ENCODE measurements at places on chromosomes 2 and 18.

- DNase-seq, result no peak
Measured at GRCh38 chr2:239075918-239076758, 228.3 kb downstream of the TWIST2 start.

- DNase-seq, result no peak
Measured at GRCh38 chr2:219567791-219568361, 3.5 kb downstream of the OBSL1 start.

DNA sequence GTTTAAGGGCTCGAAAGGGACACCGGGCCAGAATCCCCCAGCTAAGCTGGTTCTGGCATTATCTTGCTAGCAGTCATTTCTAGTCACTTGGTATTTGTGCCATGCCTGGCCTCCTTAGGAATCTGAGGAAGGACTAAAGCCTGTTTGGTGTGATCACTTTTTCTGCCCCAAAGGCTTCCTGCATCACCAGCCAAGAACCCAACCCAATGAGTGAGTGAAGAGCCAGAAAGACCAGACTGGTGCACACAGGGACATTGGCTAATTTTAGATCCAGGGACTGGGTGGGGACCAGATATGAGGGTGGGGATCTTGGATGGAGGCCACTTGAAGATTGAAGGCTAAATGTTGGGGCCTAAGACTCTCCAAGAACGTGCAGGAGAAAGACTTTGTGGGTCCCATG is 411.9 kb upstream of the TNP1 start:
- no peak for DNase-seq

DNA sequence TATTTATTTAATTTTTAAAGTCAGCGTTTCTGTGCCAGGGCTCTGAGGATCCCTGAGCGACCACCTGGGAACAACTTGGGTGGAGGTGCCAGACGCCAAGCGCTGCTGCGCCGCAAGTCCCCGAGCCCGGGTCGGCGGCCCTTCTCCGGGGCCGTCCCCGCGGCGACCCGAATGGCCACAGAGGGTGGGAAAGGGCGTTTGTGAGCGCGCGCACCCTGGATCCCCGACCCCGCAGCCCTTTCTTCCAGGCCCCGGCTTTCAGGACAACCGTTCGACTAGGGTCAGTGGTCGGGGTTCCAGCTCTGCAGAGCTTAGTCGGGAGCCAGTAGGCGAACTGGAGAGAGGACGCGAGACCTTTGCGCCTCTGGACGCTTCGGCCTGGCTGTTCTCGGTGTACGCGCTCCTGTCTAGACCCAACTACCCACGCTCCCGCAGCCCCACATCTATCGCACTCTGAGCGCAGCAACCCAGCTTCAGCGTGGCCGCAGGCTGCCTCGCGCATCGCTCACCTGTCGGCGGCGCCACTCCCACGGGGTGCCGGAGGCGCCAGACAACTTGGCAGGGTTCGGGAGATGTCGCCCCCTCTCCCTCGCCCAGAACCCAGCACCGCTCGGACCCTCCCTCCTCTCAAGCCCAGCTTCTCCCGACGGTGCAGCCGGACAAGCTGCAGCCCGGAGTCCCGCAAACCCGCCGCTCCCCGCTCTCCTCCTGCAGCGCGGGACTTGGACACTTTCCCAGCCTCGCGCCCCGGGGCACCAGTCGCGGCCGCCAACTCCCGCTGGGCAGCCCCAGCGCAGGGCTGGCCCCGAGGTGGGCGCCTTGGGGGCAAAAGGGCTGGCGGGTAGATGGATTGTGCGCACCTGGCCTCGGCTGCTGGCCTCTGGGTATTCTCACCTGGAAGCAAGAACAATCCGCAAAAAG is 758 bp downstream of the LYPD1 start:
- no peak for DNase-seq

DNA sequence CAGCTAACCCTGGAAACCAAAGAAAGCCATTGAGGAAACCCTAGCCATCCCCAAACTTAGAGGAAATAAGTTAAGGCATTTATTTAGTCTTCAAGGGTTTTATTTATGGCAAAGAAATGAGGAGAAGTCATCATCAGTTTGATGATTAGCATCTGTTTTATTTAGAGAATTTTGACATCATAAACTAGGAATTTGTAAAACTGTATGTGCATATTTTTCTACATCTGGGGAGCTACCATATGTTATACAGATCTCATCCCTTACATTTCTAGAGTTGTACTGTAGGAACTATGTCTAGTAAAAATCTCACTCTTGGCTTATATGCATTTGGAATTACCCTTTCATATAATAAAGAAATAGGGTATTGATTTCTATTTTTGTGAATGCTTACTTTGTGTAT is 48.7 kb downstream of the FMNL2 start:
- no peak for DNase-seq

DNA sequence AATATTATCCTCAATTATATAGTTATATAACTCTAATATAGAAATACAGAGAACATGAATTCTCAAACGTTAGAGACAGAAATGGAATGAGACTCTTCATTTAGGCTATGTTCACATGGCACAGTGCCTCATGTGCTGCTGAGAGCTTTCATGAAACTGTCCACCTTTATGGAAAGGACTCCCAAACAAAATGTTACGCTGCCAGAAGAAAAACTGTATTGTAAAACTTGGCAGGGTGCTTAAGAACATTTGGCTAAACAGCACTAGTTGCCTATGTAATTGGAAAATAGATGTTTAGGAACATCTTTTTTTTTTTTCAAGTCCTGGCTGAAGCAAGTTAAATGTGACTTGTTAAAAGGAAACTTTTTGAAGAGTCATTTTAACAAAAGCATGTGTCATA is 396.0 kb downstream of the ERBB4 start:
- no peak for DNase-seq

- no peak for DNase-seq
Measured at GRCh38 chr18:76376668-76377358, 118.2 kb downstream of the ZNF516 start.

- DNase-seq, result no peak
Measured at GRCh38 chr2:121455446-121455845, 75.2 kb upstream of the RNU4ATAC start.

- no peak for DNase-seq
Measured at GRCh38 chr2:152505495-152505906, 170.5 kb downstream of the FMNL2 start.

DNA sequence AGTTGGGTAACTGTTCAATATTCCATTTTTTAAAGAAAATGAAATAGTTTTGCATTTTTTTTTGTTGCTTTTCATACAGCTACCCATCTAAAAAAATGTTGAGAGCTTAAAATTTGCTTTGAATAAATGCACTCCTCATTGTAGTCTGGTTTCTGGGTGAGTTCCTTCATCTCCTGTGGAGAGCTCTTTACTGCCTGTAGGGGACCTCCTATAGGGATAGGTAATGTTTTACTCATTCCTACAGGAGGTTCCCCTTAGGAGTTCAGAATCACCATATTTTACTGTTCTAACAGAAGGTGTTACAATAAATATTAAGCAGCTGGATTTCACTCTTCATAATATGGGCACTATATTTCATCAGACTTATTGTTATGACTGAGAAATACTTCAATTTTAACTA is 947.3 kb upstream of the CRIM1 start:
- DNase-seq, result no peak

DNA sequence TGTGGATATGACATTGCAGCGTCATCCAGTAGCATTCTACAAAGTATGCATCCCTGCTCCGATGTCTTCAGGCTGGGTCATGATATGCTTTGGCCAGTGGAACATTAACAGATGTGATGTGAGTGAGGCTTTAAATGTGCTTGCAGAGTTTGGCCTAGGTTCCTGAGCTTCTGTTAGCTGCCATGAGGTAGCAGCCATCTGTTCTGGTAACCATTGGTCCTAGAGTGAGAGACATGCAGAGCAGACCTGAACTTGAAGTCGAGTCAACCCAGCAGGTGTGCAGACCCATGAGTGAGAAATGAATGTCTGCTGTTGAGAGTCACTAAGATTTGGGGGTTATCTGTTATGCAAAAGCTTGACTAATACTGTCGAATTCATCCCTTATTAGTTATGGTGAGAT is 73.8 kb upstream of the NABP1 start:
- DNase-seq, result no peak

- no peak for DNase-seq
Measured at GRCh38 chr2:240932001-240932723, 26.0 kb downstream of the CROCC2 start.

GRCh38 chr2:57973621-57974186 is 72.9 kb upstream of the VRK2 start:
- DNase-seq, result no peak

- DNase-seq, result no peak
Measured at GRCh38 chr18:79630281-79631095, 49.1 kb upstream of the CTDP1 start.

- no peak for DNase-seq
Measured at GRCh38 chr2:235390108-235390815, 103.6 kb upstream of the AGAP1 start.

DNA sequence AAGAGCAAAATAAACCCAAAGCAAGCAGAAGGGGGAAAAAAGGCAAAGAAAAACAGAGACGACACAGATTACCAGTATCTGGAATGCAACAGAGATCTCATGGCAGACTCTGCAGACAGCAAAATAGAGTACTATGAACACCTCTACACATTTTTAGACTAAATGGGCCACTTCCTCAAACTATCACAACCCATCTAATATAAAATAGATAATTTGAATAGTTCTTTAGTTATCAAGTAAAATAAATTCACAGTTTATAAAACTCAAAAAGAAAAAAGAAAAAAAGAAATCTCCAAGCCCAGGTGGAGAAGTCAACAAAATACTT is 16.6 kb downstream of the SESTD1 start:
- no peak for DNase-seq

GRCh38 chr18:54004828-54005227 is 219.6 kb downstream of the MBD2 start:
- no peak for DNase-seq

DNA sequence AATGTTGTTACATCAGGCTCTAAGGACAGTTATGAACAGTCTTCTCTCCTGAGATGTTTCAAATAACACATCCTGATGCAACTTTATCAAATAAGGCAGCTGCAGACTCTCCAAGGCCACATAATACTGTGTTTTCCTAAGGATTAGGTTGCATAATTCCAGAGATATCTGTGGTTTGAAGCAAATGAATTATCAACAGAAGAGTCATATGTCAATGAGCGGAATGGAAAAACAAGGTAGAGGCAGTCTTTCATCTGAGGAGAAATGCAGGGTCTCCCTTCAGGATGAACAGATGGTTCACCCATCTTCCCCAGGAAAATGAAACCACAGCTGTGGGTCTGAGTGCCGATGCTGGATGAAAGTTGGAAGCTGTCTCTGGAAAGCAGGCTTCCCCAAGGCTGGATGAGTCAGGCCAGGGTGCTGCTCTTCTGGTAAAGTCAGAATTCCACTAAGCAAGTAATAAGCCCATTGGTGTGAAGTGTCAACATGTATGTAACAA is 22.2 kb downstream of the LYG1 start:
- no peak for DNase-seq

GRCh38 chr18:61854578-61855448 is 38.0 kb downstream of the RNF152 start:
- no peak for DNase-seq

- DNase-seq, result no peak
Measured at GRCh38 chr2:27218614-27219013, 1.4 kb downstream of the CAD start.

DNA sequence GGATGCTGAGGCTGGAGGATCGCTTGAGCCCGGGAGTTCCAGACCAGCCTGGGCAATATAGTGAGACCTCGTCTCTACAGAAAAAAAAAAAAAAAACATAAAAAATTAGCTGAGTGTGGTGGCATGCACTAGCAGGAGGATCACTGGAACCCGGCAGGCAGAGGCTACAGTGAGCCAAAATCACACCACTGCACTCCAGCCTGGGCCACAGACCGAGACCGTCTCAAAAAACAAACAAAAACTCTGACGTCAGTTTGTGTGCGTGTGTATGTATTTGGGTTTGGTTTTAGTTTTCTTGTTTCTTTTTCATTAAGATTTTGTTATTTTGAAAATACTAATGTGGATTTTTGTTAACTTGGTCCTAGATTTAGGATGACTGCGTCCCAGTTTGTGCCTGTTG is 19.0 kb downstream of the CEP68 start:
- DNase-seq, result no peak

DNA sequence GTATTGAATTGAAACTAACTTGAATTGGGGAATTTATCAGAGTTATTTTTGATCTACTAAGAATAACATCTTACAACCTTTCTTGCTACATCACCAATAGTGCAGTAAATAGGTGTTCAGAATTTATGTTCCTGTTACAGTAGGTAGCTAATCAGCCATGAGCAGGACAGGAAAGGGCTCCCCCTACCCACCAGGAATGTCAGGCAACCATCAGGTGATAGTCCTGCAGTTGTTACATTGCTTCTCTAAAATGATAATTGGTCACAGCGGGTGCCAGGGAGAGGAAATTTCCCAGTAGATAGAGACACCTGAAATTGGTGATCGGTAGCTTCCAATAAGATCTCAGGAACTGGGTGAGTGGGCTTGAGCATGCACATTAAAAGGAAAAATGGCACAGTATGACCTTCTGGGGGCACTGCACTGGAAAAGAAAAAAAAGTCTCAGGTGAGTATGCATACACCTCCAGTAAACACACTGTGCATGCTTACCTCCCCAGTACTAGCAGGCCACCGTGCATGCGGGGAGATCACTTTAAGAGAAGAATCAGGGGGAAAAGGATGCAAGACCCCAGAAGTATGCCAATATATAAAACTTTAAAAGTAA is 1092.0 kb upstream of the LRRTM1 start:
- no peak for DNase-seq

GRCh38 chr18:41490861-41491260 is 464.2 kb upstream of the PIK3C3 start:
- DNase-seq, result no peak

DNA sequence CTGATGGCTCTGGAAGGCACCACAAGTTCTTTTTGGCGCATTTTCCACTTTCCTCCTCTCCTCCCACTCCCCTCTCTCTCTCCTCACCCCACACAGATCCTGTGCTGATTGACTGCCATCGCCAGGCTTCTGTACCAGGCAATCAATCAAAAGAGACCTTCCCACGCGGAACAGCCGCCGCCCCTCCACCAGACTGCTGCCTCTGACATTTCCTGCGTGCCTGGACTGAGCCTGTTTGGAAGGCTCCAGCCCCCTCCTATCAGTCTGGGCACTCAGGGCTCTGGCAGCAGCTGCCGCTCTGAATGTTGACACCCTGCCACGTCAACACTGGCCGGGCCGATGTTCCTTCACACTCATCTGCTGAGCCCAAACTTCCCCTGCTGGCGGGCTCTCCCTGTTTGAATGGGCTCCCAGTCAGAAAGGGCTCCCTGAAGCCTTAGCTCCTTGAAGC is 467.7 kb downstream of the EPHA4 start:
- no peak for DNase-seq

GRCh38 chr2:46813680-46814079 is 101.9 kb downstream of the MCFD2 start:
- DNase-seq, result no peak

GRCh38 chr18:9950289-9951016 is 36.6 kb downstream of the VAPA start:
- no peak for DNase-seq

- no peak for DNase-seq
Measured at GRCh38 chr2:201579536-201579935, 63.8 kb downstream of the TMEM237 start.
